ENCODE measurements at places on chromosomes 5 and 9.

- DNase-seq, result no peak
Observed at GRCh38 chr5:15304066-15304731, 195.8 kb upstream of the FBXL7 start.

GRCh38 chr5:117701062-117701461, 1126.4 kb upstream of the SEMA6A start:
- DNase-seq, result no peak

DNA sequence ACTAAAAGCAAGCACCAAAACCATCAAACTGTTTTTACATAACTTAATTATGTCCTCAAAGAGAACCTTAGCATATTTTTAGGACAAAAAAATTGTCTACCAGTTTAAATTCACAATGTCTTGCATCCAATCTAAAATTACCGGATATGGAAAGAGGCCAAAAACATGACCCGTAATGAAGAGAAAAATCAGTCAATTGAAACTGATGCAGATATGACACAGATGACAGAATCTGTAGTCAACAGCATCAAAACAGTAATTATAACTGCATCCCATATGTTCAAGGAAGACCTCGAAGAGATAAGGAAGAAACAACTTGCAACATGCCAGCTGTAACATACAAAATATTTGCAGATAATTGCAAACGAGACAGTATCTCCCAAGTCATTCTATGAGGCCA, 473.2 kb downstream of the SEMA5A start:
- no peak for DNase-seq

DNA sequence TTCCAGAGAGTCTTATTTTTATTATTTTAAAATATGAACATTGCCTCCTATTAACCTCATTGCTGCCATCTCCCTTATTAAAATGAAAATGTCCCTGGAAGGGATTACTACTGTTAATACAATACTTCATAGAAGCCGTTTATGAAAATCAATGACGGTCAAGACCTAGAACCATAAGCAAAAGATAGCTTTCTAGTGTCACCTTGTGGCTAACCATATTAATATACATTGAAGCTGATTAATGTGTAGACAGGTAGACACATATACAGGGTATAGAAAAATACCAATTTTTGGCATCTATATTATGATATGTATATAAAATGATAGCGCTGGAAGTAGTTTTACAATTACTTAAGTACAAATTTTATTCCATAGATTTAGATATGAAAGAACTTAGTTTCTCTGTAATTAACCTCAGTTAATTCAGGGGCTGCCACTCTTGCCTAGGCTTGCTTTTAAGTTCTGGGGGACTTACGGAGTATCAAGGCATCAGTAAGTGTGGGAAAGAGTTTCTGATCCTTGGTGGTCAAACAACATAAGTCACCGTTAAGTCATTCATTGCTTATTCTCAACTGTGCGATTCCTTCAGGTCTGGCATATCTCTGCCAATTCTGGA, 2.5 kb upstream of the YTHDC2 start:
- no peak for DNase-seq

Data from T-helper 22 cell (primary cell).